ENCODE measurements at places on chromosomes 3 and 15. TPM values are rescaled to one million over a fixed set of nuclear protein-coding genes. Genes with fewer than 3 reads are reported as not detected.
A peak's percentile ranks its signal among the peaks of the same experiment; 100 is the strongest.

DNA sequence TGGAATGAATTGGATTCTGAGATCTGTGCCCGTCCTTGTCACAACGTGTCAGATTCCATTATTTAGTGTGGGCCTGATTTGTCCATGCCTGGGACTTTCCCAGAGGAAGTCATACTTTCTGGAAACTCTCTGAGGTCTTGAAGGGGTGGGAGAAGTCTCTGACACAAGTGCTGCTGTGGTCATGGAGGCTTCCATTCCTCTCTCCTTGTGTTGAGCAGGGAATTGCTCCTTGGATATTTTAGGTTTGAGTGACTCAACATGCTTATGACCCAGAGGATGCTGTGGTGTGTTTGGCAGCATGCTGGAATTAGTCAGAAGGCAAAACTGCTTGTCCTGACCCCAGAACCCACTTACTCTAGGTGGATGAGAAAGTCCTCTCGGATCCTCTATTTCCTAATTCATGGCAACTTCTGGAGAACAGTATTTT, 132.1 kb downstream of the LPP start:
- no peak overlapping the region for H3K4me3 ChIP-seq
- no peak for DNase-seq
- H3K4me1 ChIP-seq: peaks cover 52% of the 10 kb centered on the region
- no peaks in the 10 kb centered on the region for H3K36me3 ChIP-seq

GRCh38 chr3:100084100-100084806, 30.0 kb downstream of the FILIP1L start:
- DNase-seq: no peak
- no peaks in the 10 kb centered on the region for H3K27me3 ChIP-seq
- no peak overlapping the region for H3K4me3 ChIP-seq

DNA sequence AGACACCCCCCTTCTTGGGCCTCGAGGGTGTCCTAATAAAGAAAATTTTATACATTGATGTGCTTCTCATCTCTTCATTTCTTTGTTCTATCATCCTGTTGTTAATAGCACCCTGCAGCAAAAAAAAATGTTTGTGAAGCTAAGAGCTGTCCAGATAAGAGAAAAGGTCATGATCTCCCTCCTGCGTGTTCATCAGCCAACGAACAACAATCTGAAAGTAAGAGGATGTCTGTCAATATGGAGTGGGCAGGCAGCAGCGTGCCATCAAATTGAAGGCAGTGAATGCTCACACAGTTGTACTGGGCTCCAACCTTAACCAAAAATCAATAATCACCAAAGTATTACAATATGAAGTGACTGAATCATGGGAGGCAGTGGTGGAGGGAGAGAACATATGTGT, 418.6 kb upstream of the ONECUT1 start:
- H3K27ac ChIP-seq: no peak overlapping the region
- H3K27me3 ChIP-seq: no peaks in the 10 kb centered on the region
- H3K4me3 ChIP-seq: no peak overlapping the region
- DNase-seq: no peak
- no peaks in the 10 kb centered on the region for H3K36me3 ChIP-seq

DNA sequence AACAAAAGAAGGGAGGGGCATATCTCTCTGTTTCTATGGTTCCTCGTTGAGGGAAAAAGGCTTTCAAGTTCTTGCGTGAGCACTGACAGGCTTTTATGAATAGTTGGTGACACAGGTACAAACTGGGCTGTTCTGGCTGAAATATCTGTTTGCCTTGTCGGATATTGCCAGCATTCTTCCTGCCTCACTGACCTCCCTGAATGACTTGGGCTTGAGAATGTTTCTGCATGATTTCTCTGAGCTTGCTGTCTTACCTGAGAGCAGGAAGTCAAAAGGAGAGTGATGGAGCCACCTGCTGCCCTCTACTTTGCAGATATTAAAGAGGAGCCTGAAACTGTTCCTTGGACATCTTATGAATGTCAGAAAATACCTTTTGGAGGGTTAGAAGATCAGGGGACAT, 4.8 kb downstream of the GCNT3 start:
- H3K36me3 ChIP-seq: no peaks in the 10 kb centered on the region
- no peaks in the 10 kb centered on the region for H3K27me3 ChIP-seq
- no peak for DNase-seq
- H3K27ac ChIP-seq: no peak overlapping the region
- no peaks in the 10 kb centered on the region for H3K4me1 ChIP-seq

GRCh38 chr3:151351648-151352047, 22.3 kb upstream of the P2RY13 start:
- no peaks in the 10 kb centered on the region for H3K27me3 ChIP-seq
- no peak for DNase-seq
- no peaks in the 10 kb centered on the region for H3K4me1 ChIP-seq
- no peak overlapping the region for H3K4me3 ChIP-seq
- peak overlapping the region; percentile 32 for H3K27ac ChIP-seq

DNA sequence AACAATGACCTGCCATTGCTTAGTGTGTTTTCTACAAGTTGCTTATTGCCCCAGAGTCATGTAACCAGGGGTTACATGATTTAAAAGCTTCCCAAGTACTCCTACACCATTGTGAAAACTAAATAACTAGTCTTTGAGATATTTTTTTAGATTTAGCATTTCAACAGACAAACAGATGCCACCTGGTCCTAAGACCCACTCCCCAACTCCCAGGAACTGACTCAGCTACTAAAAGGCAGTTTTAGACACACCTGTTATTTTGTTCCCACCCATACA, 28.1 kb upstream of the KBTBD12 start:
- H3K36me3 ChIP-seq: no peaks in the 10 kb centered on the region
- H3K4me1 ChIP-seq: no peaks in the 10 kb centered on the region
- no peak for DNase-seq
- H3K4me3 ChIP-seq: no peak overlapping the region
- H3K27me3 ChIP-seq: no peaks in the 10 kb centered on the region

DNA sequence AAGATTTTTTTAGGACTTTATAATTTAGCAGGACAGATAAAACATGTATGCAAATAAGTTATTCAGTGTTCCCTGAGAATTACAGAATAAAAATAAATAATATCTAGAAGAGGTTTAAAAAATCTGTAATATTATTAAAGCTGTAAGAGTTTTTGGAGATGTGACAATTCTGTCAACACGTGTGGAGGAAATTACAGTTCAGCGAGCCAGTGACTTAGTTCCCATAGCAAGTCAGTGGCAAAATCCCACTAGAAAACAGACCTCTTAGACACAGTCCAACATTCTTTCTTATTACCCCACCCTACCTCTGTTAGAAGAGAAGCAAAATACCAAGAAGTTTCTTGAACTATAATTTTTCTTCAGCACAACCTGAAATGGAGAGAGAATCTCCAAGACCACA, 16.2 kb upstream of the DENND6A start:
- no peaks in the 10 kb centered on the region for H3K36me3 ChIP-seq
- no peak overlapping the region for H3K27ac ChIP-seq
- DNase-seq: no peak
- no peaks in the 10 kb centered on the region for H3K4me1 ChIP-seq
- H3K4me3 ChIP-seq: no peak overlapping the region

- H3K27ac ChIP-seq: peak within 1 kb of the TSS; percentile 32
- no peaks in the 10 kb centered on the region for H3K27me3 ChIP-seq
- H3K36me3 ChIP-seq: no peaks in the 10 kb centered on the region
- peaks cover 6% of the 10 kb centered on the region for H3K4me1 ChIP-seq
- H3K4me3 ChIP-seq: peak within 1 kb of the TSS; percentile 54
These were observed at the start of gene CD200 for GRCh38 chr3:112333002-112333380. TSS of gene CD200 (plus strand) at chr3:112333156. CDS start at chr3:112333213, 57 bp downstream.

- H3K4me3 ChIP-seq: no peak overlapping the region
- no peak overlapping the region for H3K27ac ChIP-seq
- DNase-seq: no peak
- no peaks in the 10 kb centered on the region for H3K27me3 ChIP-seq
These were observed 161.3 kb downstream of the GREM1 start for GRCh38 chr15:32878869-32879805.

- H3K27ac ChIP-seq: no peak overlapping the region
- no peaks in the 10 kb centered on the region for H3K27me3 ChIP-seq
- peaks cover 10% of the 10 kb centered on the region for H3K4me1 ChIP-seq
- no peak overlapping the region for H3K4me3 ChIP-seq
- DNase-seq: no peak
These were observed 87.6 kb downstream of the FOXP1 start for GRCh38 chr3:71495708-71496472.

CHRFAM7A gene
- 1.1 TPM for total RNA-seq

CACNA2D3 gene
- 7.3 TPM for total RNA-seq

OXTR gene
- 0.55 TPM for total RNA-seq

COPG1 gene
- total RNA-seq: 149 TPM

SPINK8 gene
- not detected for total RNA-seq

SYNPR gene
- total RNA-seq: not detected

UROC1 gene
- total RNA-seq: not detected

All from upper lobe of right lung (tissue), 1 donor.